Endodermal cell (in vitro differentiated cells): ENCODE measurements at places on chromosomes 7 and 10. TPM values are rescaled to one million over a fixed set of nuclear protein-coding genes. Genes with fewer than 3 reads are reported as not detected.

DNA sequence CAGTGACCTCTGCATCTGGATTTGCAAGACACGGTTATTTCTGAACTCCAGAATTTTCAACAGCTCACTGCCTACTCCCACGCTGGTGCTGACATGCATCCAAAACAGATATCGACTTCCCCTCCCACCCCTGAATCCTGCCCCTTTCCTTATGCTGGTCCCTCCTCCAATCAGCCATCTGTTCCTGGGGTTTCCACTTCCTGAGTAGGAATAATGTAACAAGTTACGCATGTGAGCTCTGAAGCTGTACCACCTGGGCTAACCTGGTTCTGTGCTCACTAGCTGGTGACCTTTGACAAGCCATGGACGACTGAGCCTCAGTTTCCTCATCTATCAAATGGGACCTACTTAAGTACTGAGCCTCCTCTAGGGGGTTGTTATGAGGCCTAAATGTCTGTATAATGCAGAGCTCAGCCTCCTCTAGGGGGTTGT, 1.7 kb upstream of the NCAPG2 start:
- no peak for DNase-seq

- DNase-seq, result no peak
Measured at GRCh38 chr10:69438536-69439349, 12.5 kb upstream of the TSPAN15 start.

- no peak for DNase-seq
Measured at GRCh38 chr10:112835217-112835715, 114.8 kb upstream of the TCF7L2 start.

GRCh38 chr10:132697578-132698200, 88.3 kb downstream of the NKX6-2 start:
- peak; percentile 20 for DNase-seq

- DNase-seq, result peak; percentile 77
Measured at GRCh38 chr10:24721229-24722106, 2.2 kb downstream of the ARHGAP21 start.

GRCh38 chr7:113084496-113085172, 2.0 kb downstream of the GPR85 start:
- DNase-seq, result no peak

- DNase-seq, result no peak
Measured at GRCh38 chr10:107011105-107011504, 153.4 kb downstream of the SORCS1 start.

GRCh38 chr7:148772297-148773089, 73.8 kb downstream of the CUL1 start:
- no peak for DNase-seq

HOXA1 gene
- total RNA-seq, result not detected in 2 replicates

DNA sequence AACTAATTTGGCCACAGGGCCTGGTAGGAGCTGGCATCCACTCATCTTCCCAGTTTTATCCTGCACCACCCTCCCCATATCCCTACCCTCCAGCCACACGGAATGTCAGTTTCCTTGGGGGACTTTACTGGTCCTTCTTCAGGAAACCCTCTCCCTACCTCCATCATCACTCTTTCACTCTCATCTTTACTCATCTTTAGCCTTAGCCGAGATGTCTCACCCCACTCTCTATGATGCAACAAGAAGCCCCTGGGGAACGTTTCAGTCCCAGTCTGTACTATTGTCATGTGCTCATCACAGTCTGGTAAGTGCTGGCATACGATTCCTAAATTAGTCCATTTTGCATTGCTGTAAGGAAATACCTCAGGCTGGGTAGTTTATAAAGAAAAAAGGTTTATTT, 34.9 kb upstream of the TMEM248 start:
- no peak for DNase-seq

- no peak for DNase-seq
Measured at GRCh38 chr10:107091126-107091525, 73.4 kb downstream of the SORCS1 start.

CRHR2 gene
- not detected in 2 replicates for total RNA-seq

- peak; percentile 29 for DNase-seq
Measured at GRCh38 chr7:71591876-71592275, 459.9 kb downstream of the GALNT17 start.

- DNase-seq, result no peak
Measured at GRCh38 chr7:1748839-1749173, 78.7 kb downstream of the ELFN1 start.

- DNase-seq, result no peak
Measured at GRCh38 chr7:44519546-44519945, 21.6 kb downstream of the NPC1L1 start.

DNA sequence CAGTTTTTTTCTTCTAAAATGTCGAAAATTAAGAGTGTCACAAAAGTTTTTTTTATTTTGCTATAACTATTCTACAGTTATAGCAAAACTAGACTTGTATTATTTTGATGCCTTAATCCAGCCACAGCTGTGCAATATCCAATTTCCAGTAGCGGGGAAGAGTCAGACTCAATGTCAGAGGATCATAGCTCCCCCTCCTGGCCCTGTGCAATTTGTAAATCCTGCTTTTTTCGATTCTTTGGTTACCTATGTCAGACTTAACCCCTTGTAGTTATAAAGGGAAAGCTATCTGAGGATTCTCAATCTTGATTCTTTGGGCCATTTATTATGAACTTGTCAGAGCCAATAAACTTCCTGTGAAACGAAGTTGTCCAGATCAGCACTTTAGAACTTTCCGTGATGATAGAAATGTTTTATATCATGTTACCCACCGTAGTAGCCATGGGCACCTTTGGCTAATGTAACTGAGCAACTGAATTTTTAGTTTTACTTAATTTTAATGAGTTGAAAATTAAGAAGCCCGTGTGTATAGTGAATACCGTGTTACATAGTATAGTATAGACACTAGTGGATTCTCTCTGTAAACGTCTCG, 87.7 kb upstream of the PRKCQ start:
- peak; percentile 74 for DNase-seq

- no peak for DNase-seq
Measured at GRCh38 chr10:31116226-31116625, 84.6 kb upstream of the ZNF438 start.

ZNF503 gene
- total RNA-seq, result 0.40 and 0.43 TPM in 2 replicates

DNA sequence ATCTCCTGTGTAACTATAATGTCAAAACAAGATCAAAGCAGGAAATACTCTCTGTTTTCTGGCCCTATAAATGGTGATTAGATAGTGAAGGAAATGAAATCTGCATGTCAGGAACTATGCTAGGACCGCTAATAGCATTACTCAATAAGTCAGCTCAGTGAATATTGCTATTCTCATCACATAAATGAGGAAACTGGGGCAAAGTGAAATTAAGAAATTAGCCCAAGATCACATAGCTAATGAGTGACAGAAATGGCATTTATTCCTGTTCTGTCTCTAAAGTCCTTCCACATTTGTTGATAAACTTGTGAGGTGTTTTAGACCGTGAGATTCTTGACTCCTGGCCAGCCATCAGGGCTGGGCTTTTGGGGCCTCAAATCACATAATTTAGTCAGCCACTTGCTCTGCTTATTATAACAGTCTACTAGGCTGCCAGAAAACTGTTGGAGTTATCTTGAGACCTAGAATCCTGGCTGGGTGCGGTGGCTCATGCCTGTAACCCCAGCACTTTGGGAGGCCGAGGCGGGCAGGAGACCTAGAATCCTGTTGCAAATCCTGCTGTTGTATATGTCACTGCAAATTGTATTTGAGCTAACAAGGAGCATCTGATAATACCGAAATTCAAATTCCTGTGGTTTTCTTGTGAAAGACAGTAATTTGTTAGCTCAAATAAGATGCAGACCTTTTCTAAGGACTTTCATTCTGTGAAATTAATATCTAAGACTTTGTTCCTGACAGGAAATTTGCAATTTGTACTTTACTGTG, 66.5 kb upstream of the SHTN1 start:
- no peak for DNase-seq

TEX47 gene
- total RNA-seq, result not detected in 2 replicates

GRCh38 chr7:1225441-1226185, 7.1 kb upstream of the UNCX start:
- DNase-seq, result peak; percentile 85

- DNase-seq, result no peak
Measured at GRCh38 chr7:85776691-85777345, 590.0 kb upstream of the SEMA3D start.

GRCh38 chr7:28349637-28350036, 62.7 kb upstream of the CREB5 start:
- DNase-seq, result no peak

ZNF22 gene
- 24.4 to 43.5 TPM (median 42.5 TPM) in 3 replicates for total RNA-seq

AQP1 gene
- total RNA-seq, result 0.38 to 0.91 TPM (median 0.78 TPM) in 3 replicates

DNA sequence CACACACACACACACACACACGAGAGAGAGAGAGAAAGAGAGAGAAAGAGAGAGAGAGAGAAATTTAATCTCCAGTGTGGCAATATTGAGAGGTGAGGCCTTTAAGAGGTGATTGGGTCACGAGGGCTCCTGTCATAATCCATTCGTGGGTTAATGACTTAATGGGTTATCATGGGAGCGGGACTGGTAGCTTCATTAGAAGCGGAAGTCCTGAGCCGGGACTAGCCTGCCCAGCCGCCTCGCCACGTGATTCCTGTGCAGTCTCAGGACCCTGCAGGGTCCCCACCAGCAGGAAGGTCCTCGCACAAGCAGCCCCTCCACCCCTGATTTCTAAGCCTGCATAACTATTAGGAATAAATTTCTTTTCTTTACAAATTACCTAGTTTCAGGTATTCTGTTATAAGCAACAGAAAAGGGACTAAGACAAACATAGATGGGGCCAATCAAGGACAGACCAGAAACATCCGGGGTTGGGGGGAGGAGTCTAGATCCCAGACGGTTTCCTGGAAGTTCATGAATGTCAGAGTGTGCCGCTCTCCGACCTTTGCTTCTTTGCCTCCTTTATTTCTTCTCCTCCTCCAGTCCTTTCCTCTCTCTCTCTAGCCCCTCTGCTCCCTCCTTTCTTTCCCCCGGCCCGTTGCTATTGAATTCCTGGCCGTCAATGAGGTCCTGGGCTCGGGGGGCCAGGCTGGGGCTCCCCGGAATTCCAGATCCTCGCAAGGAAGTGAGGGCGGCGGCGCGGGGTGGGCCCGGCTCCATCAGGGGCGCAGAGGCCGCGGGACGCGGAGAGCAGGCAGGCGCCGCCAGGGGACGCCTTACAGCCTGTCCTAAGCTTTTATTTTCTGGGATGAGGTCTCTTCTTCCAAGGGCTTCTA, 146.8 kb downstream of the CYP26A1 start:
- peak; percentile 72 for DNase-seq

GRCh38 chr10:62095181-62096122, 173.2 kb downstream of the RTKN2 start:
- no peak for DNase-seq

SLC18A3 gene
- not detected in 2 replicates for total RNA-seq

DNA sequence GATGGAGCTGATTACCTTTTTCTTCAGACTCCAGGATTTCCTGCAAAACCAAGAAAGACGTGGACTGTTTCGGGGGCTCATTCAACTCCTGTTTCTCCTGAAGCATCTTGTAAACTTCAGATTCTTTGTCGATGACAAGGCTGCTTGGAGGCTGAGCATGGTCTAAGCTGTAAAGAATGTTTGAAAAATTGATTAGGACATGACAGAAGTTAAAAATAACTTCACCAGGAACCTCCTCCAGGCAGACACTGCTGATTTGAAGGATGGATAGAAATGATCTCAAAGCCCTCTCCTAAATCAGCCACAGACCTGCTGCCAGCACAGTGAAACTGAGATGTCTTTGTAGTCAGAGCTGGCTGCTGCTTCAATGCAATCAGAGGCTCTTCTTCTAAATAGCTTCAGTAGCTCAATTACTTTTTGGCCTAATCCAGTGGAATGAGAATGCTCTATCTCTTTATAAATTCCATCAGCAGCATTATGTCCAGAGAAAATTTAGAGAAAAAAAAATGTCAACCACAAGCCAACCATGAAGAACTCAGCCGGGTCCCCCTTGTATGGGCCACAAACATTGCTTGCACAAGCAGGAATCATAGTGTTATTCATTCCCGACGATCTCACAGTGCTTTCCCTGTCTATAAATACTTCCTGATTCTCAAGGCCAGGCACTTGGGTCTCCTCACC, 43.5 kb downstream of the PDLIM1 start:
- no peak for DNase-seq

DNA sequence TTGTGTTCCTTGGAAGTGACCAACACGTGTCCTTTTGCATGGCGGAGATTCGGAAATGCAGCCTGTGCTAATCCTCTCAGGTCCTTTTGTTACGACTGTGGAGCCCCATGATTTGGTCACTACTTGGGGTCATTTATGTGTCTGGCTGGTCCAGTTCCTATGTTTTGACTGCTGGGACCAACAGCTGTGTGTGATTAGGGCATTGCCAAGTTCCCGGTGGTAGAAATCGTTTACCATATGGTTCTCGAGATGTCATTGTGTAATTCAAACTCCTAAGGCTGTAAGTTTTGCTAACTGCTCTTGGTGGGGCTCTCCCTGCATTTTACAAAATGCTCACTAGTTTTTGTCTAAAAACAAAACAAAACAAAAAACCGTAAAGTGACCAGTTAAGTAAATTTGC, 62.0 kb downstream of the CCNY start:
- DNase-seq, result no peak

UCN3 gene
- total RNA-seq, result not detected in 2 replicates

KCNH2 gene
- total RNA-seq, result 1.9 to 4.4 TPM (median 2.4 TPM) in 3 replicates

GRCh38 chr7:116316838-116317628, 106.7 kb downstream of the TES start:
- peak; percentile 53 for DNase-seq

INSYN2A gene
- total RNA-seq, result 0.07 and 0.09 TPM in 2 replicates

RELN gene
- total RNA-seq, result 8.5 to 9.2 TPM (median 8.7 TPM) in 3 replicates

GRCh38 chr7:28790467-28790866, 167.7 kb downstream of the TRIL start:
- DNase-seq, result no peak

DNA sequence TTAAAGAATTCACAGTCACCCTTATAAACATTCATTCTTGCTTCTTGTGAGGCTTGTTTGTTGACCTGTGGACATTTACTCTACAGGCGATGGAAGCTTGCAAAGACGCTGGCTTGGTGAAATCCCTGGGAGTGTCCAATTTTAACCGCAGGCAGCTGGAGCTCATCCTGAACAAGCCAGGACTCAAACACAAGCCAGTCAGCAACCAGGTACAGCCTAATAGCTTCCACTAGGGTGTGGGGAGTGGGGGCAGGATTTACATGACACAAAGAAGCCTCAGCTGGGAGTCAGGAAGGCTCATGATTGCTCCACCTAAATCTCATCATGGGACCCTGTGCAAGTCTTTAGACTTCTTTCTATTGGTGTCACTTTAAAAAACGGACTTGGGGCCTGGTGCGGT, 29.0 kb downstream of the AKR1D1 start:
- peak; percentile 51 for DNase-seq

- no peak for DNase-seq
Measured at GRCh38 chr10:95181726-95182125, 12.3 kb upstream of the ACSM6 start.

- no peak for DNase-seq
Measured at GRCh38 chr7:30251708-30252329, 32.6 kb upstream of the ZNRF2 start.

OR2F1 gene
- not detected in 3 replicates for total RNA-seq

FAM25A gene
- total RNA-seq, result not detected in 2 replicates

DNA sequence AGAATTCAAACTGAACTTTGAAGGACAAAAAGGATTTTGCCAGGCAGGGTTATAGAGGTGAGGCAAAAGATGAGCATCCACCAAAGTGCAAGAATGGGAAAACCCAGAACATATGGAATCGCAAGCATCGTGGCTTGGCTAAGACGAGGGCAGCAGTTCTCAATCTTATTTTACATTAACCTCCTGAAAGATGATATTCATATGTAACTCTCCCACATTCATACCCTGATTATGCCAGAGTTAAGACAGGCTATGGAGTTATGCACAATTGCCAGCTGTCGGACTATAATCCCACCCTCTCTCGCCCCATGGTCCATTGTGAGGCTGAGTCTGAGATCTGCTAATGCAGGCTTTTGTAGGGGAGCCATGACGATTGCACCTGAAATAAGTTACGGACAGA, 21.2 kb upstream of the ASAH2 start:
- no peak for DNase-seq

GRCh38 chr7:5677538-5678294, 103.7 kb downstream of the RNF216 start:
- DNase-seq, result peak; percentile 88
